ENCODE measurements at places on chromosomes 13 and 19.

DNA sequence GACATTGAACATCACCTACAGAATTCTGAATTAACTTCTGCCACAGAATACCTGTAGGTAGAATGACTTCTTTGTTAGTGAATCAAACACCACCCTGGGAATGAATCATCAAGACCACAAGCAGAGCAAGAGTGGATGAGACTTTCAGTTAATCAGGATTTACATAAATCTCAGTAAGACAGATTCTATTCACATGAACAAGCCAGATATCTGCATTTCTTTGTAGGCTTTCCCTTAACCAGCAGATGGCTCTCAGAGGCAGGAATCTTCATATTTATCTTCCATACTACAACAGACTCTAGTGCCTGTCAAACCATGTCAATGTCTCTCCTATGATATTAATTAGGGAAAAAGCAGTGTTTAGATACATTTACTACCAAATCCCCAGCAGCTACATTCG lies 412.1 kb downstream of the KLF12 start:
- DNase-seq = no peak

DNA sequence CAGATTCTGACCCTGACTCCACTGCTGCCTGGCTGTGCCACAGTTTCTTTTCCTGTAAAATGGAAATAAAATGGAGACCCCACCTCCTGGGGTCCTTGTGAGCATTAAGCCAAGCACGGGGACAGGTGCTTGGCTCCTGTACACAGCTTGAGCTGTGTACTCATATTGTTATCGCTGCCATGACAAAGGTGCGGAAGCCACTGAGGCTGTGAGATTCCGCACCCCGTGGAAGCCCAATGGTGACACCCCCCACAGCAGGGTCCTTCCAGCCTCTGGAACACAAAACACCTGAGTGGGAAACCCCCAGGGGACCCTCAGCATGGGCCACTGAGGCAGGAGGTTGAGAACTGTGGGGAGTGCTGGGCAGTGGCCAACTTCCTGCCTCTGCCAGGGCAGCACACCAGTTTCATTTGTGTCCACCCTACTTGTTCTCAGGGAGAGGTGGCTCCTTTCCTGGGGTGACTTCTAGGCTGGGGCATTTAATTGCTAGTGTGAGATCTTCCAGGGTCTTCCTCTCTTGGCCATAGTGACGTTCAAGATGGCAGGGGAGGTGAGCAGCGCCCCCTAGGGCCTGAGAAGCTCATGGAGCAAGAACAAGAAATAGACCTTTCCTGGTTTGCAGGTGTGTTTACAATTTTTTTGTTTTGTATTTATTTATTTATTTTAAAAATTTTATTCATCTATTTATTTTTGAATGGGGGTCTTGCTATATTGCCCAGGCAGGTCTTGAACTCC lies 5.4 kb upstream of the JSRP1 start:
- DNase-seq = no peak

DNA sequence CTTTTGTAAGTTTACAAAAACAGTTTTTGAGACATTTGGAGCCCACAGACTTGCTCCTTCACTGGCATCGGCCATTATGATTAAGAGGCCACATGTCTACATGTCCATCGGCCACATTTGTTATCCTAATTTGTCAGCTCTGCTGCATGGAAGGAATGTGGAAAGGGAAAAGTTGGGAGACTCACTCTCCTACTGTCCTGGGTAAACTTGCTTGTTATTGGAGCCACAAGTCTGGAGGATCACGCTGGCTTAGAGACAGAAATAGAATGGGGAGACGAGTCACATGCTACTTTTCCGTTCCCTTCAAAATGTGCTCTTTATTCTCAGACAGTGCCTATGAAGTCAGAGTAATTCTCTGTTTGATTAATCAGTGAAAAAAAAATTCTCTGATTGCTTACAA lies 741.2 kb upstream of the PCDH9 start:
- no peak for DNase-seq

DNA sequence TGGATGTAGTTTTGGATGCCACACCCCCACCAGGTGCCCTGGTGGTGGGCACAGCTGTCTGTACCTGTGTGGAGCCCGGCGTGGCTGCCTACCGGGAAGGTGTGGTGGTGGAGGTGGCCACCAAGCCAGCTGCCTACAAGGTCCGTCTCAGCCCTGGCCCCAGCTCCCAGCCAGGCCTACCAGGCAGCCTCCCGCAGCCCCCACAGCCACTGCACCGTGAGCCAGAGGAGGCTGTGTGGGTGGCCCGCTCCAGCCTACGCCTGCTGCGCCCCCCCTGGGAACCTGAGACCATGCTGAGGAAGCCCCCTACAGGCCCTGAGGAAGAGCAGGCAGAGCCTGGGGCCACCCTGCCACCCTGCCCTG lies 3.5 kb downstream of the CIC start:
- DNase-seq = no peak

DNA sequence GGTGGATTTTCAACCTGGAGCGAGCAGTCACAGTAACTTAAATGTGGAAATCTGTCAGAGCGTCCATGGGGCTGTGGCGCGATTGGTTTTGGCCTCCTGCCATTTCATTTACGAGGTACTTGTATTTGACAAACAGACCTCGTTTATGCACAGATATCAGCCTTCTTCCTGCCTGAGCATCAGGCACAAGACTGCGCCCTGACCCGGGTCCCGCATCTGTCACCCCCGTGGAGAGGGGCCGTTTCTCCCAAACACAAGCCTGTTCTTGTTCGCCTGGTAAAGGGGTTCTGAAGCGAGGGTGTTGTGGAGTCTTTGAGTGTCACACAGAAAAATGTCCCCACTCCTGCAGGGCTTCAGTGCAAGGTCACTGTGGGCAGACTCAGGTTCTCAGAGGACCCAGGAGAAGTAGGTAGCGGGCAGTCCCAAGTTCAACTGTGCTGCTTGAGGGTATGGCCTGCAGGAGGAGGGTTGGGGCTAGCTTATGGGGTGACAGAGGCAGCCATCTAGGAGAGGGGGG lies 202.3 kb downstream of the URI1 start:
- no peak for DNase-seq

DNA sequence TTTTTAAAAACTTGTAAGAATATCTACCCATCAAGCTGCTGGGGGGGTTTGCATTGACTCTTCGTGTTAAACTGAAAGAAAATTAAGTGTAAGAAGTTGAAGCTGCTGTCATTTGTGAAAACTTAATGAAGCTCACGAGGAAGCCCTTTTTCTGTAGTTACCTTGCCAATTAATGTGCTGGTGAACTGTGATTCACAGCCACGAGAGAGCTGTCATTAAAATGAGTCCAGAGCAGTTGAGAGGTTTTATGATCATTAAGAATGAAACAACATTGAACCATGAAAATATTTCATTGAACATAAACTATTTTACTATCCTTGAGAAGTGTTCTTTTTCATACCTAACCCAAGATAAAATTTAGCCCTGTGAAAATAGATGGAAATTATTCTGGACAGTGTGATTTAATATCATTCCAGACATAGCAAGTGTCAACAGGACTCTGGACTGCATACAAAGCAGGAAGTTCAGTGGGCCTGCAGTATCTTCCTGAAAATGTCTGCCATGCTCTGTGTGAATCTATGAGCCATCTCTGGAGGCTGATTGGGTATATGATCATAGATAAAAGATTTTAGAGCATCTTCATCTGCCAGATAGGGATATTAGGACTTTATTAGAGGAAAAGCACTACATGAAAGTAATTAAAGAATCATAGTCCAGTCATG lies 53.8 kb downstream of the DPY19L3 start:
- DNase-seq = no peak

- DNase-seq = no peak
These were observed at the start of gene PIP5K1C for GRCh38 chr19:3700242-3701032. PIP5K1C (minus strand) TSS chr19:3700468; CDS start chr19:3700390, 78 bp downstream.

- no peak for DNase-seq
These were observed 2.0 kb downstream of the PTBP1 start for GRCh38 chr19:799076-799881.

Data from NCI-H524 treated with DMSO at 0.1 percent for 48 hours (cell line).